Cardiac fibroblast (primary cell): ENCODE measurements at places on chromosomes 12 and 14.

GRCh38 chr14:59829469-59830337, 40.9 kb downstream of the RTN1 start:
- DNase-seq: no peak

- DNase-seq: no peak
Observed at GRCh38 chr12:40942326-40942725, 245.8 kb upstream of the PDZRN4 start.

- DNase-seq: no peak
Observed at GRCh38 chr12:101474711-101475386, at the start of gene SPIC. TSS of gene SPIC (plus strand) at chr12:101475336. CDS start at chr12:101476905, 1,569 bp downstream.

DNA sequence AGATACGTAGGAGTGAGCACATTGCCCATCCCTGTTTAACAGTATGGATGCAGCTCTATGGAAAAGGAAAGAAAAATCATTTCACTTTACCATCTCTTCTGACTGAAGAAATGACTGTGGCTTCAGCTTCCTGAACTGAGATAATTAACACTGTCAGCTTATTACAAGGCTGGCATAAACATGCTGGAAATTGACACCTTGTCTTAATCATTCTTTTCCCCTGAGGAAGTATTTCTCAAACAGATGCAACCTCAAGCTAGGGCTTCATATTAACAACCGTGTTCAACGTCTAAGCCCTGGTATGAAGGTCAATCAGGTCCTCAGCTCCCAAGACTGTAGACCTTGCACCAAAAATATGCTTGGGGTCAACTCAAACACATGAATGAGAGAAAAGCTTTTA, 25.0 kb downstream of the RERG start:
- no peak for DNase-seq

DNA sequence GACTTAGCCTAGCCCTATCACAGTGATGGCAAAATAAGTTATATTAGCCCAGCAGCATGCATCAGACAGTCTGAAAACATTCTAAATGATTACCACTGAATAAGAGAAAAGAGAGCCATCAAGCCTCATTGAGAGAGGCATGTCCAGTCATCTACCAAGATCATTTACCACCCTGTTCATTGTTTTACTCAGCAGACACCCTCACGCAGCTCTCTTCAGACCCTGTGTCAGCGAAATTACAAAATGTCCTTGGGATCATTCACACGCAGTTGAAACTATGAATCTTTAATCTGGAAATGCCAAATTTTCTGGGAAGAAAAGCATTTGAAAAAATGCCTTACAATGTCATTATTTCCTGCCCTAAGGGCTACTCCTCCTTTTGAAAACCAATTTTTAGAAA, 89.5 kb downstream of the PTPRO start:
- no peak for DNase-seq

DNA sequence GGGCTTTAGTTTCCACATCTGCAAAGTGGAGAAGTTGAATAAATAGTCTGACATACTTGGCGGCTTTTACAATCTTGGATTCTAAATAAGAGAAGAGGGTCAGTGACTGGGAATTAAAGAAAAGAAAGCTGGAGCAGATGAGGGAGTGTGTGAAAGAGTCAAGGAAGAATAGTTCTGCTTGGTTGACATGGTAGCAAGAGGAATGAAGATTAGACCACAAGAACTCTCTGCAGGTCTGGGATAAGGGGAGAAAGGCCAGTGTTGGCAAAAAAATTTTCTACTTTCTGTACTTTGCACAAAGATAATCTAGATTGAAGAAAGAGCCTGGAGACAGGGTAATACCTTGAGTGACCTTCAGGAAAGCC, 5.9 kb downstream of the ITGB7 start:
- no peak for DNase-seq

DNA sequence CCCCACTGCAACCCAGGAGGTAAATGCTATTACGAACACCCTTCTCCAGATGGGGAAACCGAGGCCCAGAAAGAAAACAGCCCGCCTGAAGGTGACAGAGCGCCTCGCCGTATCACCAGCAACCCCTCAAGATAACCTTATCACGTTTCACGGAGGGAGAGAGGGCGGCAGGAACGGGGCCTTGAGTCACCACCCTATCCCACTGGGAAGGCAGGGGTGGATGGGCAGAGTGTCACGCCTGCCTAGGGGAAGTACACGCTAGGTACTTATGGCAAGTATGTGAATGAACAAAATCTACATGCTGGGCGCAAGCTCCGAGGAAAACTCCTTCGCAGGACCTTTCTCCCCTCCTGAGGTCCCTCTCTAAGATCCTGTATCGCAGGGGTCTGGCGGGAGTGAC, 17.8 kb downstream of the NCOR2 start:
- DNase-seq: no peak

- peak; percentile 62 for DNase-seq
Observed at GRCh38 chr14:25042362-25043299, 7.3 kb downstream of the STXBP6 start.

DNA sequence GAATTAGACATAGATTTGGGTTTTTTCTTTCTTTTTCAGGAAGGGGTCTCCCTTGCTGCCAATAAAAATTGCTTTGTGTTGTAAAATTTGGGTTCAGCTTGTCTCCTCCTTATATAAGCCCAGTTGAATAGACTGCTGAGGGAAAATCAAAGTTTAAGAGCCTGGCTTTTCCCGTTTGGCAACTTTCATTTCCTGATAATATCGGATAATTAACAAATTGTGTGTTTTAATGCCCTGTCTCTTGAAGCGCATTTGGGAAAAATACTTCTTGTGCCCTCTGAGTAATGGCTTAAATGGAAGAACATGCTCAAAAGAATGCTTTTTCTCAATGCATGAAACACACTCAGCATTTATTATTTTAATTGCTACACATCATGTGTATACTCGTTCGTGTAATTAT, 198.0 kb upstream of the DCN start:
- no peak for DNase-seq

DNA sequence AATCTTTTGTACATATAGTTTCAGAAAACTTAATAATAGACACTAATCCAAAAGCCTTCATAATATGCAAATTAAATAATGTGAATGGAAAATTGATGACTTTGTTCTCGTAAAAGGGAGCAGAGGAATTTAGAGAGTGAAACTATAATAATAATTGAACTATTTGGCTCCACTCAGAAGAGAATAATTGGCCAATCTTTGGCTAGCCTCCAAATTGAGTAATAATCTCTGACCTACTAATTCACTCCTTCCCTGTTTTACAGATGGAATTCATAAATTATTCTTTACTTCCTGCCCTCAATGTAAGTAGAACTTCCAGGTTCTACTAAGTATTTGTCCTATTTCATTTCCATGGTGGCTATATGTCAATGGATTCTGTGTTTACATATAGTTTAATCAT, 15.8 kb downstream of the TRIM9 start:
- peak; percentile 38 for DNase-seq

GRCh38 chr14:29236401-29236800, 469.8 kb downstream of the FOXG1 start:
- DNase-seq: no peak

- DNase-seq: peak; percentile 95
Observed at GRCh38 chr12:51025836-51026638, at the start of gene SLC11A2. TSS of gene SLC11A2 (minus strand) at chr12:51026384. CDS start at chr12:51010728, 15,656 bp downstream.
